Kidney (tissue), 22 donors: ENCODE measurements at places on chromosomes 6 and 20.

- no peak for DNase-seq
Measured at GRCh38 chr20:61966492-61967244, 99.0 kb downstream of the TAF4 start.

DNA sequence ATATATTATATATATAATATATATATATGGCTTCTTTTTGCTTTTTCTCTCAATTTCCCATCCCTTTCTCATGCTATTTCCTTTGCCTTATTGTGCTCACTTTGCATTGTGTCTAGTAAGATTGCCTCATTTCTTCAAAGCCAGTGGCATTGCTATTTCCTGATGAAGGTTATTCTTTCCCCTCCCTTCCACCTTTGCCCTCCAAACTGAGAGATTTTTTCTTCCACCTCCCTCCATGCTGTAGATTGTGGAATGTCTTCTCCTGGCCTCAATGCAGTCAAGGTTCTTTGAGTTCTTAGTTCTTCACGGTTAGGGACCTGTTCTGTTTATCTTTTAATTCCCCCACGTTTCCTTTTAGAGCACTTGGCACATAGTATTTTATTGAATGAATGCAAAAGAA is 17.2 kb downstream of the SH3BGRL2 start:
- DNase-seq = no peak

DNA sequence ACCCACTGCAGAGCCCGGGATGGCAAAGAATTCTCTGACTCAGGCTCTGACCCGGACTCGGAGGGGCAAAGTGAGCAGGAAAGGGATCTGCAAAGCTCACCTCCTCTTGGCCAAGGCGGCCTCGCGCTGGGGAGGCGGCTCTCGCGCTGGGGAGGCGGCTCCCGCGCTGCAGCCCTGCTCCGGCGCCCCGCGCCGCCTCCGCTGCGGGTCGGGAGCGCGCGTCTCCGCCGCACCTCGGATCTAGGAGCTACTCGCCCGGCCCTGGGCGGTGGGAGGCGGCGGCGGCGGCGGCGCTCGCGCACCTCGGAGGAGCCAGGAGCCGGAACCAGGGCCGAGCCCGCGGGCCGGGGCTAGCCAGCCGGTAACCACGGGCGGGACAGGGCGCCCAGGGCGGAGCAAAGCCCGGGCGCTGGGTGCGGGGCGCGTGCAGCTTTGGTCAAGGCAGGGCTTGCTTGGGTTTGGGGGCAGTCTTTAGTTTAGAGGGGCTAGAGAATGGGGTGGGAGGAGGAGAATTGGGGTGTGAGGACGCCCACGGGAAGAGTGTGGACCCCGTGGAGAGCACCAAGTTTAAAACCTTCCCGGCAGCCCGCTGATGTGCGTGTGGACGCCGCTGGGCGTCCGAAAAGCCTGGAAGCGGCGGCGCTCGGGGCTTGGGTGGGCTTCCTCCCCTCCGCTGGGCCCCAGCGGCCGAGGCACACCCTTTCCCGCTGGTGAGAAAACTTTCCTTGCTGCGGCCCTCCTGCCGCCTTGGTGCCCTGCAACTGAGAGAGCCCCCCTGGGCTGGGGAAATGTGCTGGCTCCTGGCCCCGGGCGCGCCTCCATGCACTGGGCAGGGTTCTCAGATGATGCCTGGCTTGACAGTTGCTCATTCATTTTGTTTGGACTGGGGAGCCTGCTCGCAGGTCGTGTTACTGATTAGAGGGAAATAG is at the start of gene MRAP2:
Gene MRAP2, plus strand, starts transcription at position 250 of the 929 bp plus-strand sequence. CDS start 21,547 bp downstream, outside the sequence.
- peak; percentile 66 for DNase-seq

DNA sequence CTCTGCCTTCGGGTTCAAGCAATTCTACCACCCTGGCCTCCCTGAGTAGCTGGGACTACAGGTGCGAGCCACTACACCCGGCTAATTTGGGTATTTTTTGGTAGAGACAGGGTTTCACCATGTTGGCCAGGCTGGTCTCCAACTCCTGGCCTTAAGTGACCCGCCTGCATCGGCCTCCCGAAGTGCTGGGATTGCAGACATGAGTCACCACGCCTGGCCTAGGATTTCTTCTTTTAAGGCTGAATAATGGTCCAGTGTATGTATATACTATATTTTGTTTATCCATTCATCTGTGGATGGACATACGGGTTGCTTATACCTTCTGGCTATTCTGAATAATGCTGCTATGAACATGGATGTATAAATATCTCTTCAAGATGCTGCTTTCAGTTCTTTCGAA is 17.1 kb downstream of the RIOK1 start:
- DNase-seq = no peak

GRCh38 chr6:9057937-9058336 is 622.6 kb upstream of the SLC35B3 start:
- no peak for DNase-seq

- DNase-seq = no peak
Measured at GRCh38 chr6:2244261-2245102, 923 bp downstream of the GMDS start.

- DNase-seq = no peak
Measured at GRCh38 chr6:157554747-157555146, 173.8 kb downstream of the ZDHHC14 start.

- no peak for DNase-seq
Measured at GRCh38 chr6:16388488-16388887, 150.1 kb downstream of the GMPR start.
